NCI-H1048 (cell line): ENCODE measurements at places on chromosomes 5 and 9.

- DNase-seq, result no peak
Observed at GRCh38 chr9:32161720-32162119, 222.7 kb upstream of the ACO1 start.

- DNase-seq, result no peak
Observed at GRCh38 chr5:150630016-150630415, 10.4 kb upstream of the SYNPO start.

GRCh38 chr9:134066526-134066912 lies 1.3 kb downstream of the BRD3 start:
- DNase-seq, result no peak

- DNase-seq, result no peak
Observed at GRCh38 chr5:176501333-176501732, 35.9 kb downstream of the RNF44 start.

GRCh38 chr9:121053544-121053943 lies 3.5 kb upstream of the C5 start:
- no peak for DNase-seq

- DNase-seq, result no peak
Observed at GRCh38 chr9:109012009-109012875, 1.1 kb downstream of the CTNNAL1 start.

DNA sequence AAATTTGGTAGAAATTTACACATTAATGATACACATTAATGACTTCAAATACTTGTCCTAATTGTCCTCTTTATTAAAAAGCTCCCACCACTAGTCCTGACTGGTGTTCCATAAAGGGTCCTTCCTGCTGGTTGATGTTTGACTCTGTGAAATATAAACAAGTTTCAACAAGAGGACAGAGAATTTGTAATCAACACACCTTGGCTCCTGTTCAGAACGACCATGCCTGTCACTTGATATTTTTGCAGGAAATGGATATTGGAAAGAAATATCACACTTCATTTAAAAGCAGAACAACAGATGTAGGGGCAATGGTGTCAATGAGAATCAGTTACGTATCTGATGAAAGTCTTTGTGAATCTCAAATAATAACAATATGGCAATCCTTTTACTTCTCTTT lies 211.7 kb downstream of the ENC1 start:
- DNase-seq, result no peak
